ENCODE measurements at places on chromosomes 2 and 18.

DNA sequence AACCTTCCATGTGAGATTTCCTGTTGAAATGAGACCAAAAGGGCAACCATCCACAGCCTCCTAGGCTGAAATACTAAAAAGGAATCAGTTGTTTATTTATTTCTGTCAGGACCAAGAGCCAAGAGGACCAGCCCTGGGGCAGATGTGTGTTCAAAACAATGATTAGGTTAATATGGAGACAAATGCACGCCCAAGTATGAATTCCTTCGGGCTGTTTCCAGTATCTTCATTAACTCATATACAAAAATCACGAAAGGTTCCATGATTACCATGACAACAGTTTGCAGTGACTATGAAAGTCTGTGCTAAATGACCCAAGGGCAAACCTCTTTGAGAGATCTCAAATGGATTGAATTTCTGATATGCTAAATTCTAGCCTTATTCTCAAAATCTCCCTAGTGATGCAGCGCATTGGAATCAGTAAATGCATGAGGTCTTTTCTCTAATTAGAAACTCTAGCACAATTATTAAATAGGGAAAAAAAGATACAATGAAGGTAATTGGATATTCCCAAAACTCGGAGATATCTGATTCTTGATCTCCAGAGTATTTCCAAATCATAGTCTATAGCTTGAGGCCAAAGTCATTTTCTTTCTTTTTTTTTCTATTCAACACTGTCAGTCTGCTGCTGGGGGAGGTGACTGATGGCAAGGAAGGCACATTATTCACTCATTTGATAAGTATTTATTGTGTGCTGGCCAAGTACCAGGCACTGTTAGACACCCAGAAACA lies 35.6 kb downstream of the VIT start:
- no peak for DNase-seq

- DNase-seq: no peak
These were observed 7.6 kb upstream of the ADAM23 start for GRCh38 chr2:206435742-206436141.

DNA sequence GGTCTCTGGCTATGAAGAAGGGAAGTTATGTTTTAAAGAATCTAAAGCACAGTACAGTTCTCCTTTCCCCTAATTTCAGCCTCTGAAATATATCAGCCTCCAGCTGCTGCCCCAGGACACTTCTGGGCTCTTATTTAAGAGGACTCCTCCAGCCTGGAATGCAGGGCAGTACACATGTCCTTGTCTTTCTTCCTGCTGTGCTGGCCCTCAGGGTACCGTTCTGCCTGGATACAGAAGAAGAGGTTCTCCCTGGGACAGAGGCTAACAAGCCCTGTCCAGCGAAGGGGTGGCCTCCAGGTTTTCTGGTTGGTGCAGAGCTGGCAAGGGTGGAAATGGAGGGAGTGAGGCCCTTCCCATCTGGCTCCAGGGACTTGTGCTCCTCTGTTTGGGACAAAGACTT lies 22.1 kb downstream of the MLPH start:
- DNase-seq: no peak

DNA sequence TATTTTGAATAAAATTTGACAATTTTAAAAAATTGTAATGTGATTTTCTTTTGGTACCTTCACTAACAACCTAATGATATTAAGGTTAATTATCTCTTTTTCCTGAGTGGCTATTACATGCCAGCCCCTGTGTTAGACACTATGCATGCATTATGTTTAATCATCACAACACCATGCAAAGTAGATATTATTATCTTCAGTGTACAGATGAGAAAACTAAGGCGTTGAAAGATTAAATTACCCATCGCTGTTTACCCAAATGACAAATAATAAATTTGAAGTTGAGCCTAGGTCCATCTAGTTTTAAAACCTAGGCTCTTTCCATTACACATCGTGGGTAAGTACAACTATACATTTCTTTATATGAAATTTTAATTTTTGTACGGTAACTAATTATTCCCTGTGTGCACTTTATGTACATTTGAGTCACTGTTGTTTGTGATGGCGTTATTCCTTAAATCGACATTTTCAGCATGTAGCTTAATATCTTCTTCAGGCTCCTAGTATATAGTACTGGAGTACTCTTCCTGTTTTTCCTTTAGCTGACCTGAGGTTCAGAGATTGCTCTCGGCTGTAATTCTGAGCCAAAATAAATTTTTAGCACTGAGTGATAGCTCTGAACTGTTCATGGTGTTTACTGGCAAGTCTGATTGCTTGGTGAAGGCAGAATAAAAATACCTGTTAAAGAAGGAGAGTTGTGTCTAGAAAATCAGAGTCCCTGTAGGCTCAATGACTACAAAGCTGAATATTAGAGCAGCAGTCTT lies 13.9 kb upstream of the MBD2 start:
- no peak for DNase-seq

DNA sequence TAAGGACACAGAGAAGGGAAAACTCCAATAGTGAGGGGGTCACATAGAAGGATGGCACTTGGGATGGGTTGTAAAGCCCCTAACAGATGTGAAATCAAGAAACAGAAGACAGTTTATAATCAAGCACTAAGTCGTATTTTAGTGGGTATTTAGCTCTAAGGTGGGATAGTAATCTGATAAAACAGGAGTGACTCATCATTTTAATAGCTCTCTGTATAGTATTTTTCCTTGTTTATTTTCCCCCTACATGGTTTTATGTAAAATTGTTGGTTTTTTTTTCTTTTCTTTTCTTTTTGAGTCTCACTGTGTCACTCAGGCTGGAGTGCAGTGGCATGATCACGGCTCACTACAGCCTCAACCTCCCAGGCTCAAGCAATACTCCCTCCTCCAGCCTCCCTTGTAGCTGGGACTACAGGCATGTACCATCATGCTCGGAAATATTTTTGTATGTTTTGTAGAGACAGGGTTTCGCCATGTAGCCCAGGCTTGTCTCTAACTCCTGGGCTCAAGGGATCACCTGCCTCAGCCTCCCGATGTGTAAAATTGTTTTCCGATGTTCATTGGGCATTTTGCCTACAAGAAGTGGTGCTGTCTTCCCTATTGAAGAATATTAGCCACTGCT lies 142.6 kb upstream of the SERPINE2 start:
- no peak for DNase-seq

- DNase-seq: peak; percentile 70
These were observed 26.8 kb downstream of the SERPINB4 start for GRCh38 chr18:63617049-63617914.

GRCh38 chr2:64008434-64009009 lies 10.7 kb downstream of the VPS54 start:
- DNase-seq: no peak
